ENCODE measurements at places on chromosomes 12 and 14. TPM values are rescaled to one million over a fixed set of nuclear protein-coding genes. Genes with fewer than 3 reads are reported as not detected.

- DNase-seq: no peak
Measured at GRCh38 chr12:82627799-82628198, 58.9 kb upstream of the TMTC2 start.

Gene SPIC
- polyA plus RNA-seq: not detected

- no peak for DNase-seq
Measured at GRCh38 chr12:56321027-56321426, 5.2 kb upstream of the CNPY2 start.

Gene FOXA1
- polyA plus RNA-seq: 3.2 TPM

Gene SLC6A12
- polyA plus RNA-seq: 16.7 TPM

DNA sequence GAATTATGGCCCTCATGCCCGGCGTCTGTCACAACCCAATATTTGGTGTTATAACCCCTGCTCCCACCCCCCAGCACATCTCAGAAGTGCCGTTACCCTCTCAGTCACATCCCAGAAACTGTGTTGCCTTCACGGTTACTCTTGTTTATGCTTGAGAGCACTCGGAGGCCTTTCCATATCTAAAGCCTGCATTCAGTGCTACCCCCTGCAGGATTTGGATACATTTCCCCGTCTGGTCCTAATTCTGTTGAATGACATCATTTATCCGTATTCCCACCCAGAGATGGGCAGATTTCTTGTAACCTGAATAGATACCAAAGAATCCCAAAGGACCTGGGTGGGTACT, 19.1 kb upstream of the FOS start:
- no peak for DNase-seq

Gene TRIM9
- 2.8 TPM for polyA plus RNA-seq

GRCh38 chr12:94437303-94437702, 22.4 kb downstream of the CEP83 start:
- DNase-seq: no peak

DNA sequence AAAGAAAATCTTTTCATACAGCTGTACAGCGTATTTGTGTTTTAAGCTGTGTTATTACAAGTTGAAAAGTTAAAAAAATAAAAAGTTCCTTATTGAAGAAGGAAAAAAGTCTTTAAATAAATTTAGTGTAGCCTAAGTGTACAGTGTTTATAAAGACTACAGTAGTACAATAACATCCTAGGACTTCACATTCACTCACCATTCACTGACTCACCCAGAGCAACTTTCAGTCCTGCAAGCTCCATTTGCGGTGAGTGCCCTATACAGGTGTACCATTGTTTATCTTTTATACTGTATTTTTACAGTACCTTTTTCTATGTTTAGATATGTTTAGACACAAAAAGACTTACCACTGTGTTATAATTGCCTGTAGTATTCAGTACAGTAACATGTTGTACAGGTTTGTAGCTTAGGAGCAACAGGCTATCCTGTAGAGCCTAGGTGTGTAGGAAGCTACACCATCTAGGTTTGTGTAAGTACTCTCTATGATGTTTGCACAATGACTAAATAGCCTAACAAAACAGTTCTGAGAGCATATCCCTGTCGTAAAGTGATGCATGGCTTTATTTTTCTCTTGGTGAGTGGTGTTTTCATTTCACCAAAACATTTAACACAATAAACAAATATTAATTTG, 275.2 kb downstream of the DACT1 start:
- DNase-seq: no peak

All from left kidney (tissue), 8 donors.